ENCODE measurements at places on chromosomes 5 and 9.

DNA sequence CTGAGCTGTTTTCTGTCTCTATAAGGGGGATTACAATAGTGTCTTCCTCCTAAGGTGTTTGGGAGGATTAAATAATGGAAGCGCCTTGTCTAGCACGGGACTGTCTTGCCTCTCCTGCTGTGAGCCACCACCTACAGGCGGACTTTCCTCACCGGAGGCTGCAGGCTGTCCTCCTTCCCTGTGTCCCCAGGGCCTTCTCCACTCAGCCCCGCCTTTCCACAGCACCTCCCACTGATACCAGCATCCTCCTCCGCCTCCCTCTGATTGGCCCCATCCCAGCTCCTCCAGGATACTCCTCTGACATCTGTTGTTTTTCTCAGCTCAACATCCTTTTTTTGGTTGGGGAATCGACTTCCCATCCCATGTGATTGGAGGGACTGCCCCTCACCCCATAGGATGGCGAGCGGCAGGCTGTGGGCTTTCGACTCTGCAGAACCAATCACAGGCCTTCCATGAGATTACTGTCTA is 851 bp upstream of the ZDHHC12 start:
- DNase-seq, result peak; percentile 30

DNA sequence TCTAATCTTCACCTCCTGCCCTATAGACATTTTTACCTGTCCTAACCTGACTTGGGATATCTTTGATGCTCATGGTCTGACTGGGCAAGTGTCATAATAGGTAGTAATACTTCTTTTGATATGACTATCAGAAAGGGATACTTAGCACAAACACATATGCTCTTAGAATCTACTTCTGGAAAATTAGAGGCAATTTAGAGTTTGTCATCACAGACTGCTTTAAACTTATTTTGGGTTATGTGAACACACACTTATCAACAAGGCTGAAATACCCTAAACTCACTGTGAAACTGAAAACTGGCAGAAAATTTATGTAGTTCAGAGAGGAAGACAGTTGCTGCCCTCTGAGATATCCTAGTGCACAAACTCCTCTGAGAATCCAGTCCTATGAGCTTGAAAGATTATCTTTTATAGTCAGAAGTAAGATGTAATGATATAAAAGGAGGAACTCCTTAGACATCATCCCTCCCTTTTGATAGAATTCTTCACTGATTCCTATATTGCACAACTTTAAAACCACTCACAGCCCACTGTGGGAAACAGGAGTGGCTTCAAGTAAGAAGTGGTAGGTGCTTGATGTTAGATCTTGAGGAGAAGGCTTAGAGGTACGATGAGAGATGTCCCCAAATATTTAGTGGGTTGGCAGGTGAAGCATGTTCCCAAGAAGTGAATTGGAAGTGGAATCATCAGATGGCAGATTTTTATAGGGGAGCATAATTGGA is 273.3 kb downstream of the MAN2A1 start:
- no peak for DNase-seq

GRCh38 chr9:95027914-95028852 is 289.3 kb downstream of the FANCC start:
- no peak for DNase-seq

DNA sequence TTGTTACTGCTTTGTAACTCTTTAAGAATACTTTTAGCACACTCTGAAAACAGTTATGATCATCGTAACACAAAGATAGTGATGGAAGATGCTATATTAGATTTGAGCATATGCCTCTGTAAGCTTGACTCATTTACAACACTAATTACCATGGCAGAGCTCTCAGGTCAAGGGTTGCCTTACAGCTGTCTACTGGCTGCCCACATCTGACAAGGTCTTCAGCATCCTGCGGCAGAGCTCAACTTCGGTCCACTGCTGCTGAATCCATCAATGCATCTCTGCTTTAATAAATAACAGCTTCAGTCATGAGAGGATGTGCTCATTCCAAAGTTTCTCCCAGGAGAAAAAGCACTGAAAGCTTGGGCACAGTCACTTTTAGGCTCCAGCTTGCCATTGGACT is 449.4 kb downstream of the RASEF start:
- no peak for DNase-seq

DNA sequence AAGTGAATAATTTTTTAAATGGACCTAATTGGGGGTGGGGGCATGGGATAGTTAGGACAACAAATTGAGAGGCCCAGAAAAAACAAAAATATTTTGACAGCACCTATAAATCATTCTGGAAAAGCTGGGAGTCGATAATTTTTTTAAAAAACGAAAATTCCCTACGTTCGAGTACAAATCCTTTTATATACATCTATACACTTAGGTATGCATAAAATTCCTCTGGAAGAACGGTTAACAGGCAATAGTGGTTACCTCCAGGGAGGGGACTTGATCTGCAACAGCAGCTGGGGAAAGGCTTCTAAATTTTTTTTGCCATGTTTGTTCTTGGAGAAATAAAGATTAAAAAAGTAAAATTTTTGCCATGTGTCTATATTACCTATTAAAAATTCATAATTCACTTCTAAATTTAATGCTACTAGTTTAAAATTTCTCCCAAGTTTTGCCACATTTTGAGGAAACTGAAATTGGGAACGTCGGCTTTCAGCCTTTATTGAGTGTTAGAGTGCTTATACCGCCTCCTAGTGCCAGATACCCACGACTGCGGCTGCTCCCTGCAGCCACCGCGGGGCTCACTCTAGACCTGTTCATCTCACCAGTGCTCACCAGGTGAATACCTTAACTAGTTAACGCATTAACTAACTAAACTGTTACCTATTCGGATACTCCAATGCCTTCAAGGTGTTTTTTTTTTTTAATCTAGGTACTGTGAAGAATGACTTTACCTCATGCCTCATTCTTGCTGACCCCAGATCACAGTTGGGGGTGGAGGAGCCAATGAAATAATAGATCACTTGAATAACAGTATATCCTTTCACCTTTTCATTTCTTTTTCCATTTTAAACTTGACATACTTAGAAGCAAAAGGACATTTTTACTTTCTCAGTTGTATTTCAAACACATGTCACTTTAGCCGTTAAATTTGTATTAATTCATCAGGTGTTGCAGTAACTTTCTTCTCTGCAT is 1.8 kb upstream of the BHMT start:
- DNase-seq, result no peak

DNA sequence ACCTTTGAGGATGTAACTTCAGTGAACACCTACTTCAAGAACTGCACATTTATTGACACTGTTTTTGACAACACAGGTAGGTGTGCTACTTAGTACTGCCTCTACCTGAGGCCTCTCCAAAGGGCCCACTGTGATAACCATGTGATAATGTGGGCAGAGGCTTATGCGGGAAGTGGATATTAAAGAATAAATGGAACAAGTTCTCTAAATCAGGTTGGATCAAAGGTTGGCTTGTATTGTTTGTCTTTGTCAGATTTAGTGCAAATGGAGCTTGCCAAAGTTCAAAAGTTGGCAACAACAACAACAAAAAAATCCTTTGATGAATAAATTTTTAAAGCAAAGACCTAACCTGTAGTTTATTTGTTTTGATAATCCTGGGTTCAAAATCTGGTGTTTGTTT is 104.2 kb upstream of the IQGAP2 start:
- no peak for DNase-seq

DNA sequence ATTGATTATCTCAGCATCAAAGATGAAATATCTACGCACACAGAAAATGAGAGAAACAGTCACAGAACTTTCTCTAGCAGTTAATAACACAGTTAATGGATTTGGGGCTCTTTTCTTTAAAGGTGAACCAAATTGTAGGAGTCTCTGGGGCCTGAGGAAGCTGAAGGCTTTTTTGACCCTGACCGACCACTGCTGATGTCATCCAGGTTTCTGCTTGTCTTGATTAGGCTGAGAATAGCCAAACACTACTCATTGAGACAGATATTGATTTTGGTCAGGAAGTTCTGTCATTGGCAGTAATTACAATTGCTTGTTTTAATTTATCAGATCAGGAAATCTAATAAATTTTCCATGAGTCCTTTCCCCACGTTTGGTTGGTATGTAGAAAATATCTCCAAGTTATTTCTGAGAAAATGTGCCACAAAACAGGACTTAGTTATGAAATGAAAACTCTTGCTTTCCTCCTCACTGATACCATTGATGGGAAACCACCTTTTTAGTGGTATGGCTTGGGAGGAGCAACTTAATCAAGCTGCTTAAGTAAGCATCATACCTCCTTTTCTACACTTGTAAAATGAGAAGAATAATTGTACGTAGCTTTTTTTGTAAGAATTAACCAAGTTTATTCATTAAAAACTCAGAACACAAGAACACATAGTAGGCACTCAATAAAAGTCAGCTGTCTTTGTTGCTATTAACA is 19.7 kb downstream of the CARTPT start:
- no peak for DNase-seq

GRCh38 chr9:121949364-121949763 is 143.7 kb downstream of the TTLL11 start:
- no peak for DNase-seq

DNA sequence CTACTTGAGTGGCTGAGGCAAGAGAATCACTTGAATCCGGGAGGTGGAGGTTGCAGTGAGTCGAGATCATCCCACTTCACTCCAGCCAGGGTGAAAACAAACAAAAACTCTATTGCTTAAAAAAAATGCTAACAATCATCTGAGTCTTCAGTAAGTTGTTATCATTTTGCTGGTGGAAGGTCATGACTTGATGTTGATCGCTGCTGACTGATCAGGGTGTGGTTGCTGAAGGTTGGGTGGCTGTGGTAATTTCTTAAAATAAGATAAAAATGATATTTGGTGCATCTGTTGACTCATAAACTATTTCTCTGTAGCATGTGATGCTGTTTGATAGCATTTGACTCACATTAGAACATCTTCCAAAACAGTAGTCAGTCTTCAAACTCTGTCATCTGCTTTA is 349.4 kb upstream of the PAPPA start:
- DNase-seq, result no peak

- DNase-seq, result no peak
These were observed 519.0 kb upstream of the DAB2 start for GRCh38 chr5:39943811-39944210.

DNA sequence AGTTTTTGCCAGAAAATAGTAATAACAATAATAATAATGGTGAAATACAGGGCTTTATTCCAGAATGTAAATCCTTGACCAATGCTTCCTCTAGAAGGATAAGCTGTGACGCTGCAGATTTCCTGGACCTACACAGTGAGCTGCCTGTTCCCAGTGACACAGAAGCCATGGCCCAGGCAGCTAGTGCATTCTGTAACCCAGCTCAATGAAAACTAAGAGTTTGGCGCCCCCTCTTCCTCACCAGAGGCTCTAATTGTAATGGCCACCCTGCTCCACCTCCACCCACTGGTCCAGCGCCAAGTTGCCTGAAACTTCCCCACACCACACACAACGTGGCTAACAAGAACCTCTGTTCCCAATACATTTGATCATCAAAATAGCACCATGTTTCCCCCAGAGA is 248.1 kb downstream of the CETN3 start:
- DNase-seq, result no peak

DNA sequence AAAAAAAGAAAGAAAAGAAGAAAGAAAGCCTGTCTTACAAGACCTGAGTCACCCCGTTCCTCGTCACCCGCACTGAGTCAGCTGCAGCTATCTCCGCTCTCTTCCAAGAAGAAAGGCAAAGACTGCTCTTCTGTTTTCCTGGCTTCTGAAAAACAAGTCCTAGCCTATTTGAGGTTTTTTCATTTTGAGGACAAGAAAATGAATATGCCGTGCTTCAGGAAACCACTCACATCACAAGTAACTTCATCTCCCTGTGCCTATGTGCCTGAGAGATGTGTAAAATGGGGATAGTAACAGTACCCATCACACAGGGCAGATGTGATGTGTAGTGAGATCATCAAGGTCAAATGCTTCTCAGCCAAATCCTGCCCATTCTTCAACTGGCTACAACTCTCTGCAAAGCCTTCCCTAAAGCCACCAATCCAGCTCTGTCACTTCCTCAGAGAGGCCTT is 78.4 kb downstream of the GLDC start:
- DNase-seq, result no peak

DNA sequence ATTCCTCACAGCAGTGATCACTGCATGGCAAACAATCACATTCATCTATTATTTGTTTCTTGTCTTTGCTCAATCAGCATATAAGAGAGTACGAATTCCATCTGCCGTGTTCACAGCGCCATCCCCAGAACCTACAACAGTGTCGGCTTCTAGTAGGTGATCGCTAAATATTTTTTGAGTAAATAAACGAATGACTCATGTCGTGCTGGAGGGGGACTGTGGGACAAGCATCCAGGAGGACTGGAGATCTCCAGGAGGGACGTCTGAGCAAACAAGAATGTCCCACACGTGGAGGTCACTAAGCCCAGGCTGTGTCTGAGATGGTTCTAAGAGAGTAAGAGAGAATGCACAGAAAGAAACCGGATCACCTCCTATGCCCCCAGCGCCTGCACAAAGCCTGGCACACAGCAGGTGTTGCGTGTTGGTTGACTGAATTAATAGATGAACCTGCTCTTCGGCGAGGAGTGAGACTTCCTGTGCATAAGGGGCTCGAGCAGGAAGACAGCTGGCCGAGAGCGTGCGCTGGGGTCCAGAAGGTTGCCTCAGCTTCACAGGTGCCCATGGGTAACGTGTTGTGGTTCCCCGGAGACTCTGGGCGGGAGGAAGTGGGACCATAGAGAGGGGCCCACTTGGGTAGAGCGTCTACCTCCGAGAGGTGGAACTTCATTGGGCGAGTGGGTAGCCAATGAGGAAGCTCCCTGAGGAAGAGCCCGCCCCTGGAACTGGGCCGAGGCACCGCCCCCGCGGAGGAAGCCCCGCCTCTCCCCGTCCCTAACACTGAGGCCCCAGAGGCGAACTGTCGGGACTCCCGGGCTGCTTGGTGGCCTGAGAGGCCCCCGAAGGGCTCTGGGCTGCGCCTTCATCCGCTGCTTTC is 193.0 kb downstream of the MELK start:
- DNase-seq, result peak; percentile 99

Measured in NCI-H1092 (cell line).